Keratinocyte (primary cell): ENCODE measurements at places on chromosomes 6 and 20. TPM values are rescaled to one million over a fixed set of nuclear protein-coding genes. Genes with fewer than 3 reads are reported as not detected.

The GNL1 gene
- 28.7 to 48.2 TPM (median 39.5 TPM) in 3 replicates for polyA plus RNA-seq

The KLHDC3 gene
- polyA plus RNA-seq, result 22.4 to 30.3 TPM (median 24.8 TPM) in 3 replicates

- no peaks in the 10 kb centered on the region for H3K27me3 ChIP-seq
- no peak for DNase-seq
- H3K4me3 ChIP-seq, result no peak overlapping the region
- peaks cover 2% of the 10 kb centered on the region for H3K4me1 ChIP-seq
These were observed 31.3 kb downstream of the MBOAT1 start for GRCh38 chr6:20180935-20181334.

DNA sequence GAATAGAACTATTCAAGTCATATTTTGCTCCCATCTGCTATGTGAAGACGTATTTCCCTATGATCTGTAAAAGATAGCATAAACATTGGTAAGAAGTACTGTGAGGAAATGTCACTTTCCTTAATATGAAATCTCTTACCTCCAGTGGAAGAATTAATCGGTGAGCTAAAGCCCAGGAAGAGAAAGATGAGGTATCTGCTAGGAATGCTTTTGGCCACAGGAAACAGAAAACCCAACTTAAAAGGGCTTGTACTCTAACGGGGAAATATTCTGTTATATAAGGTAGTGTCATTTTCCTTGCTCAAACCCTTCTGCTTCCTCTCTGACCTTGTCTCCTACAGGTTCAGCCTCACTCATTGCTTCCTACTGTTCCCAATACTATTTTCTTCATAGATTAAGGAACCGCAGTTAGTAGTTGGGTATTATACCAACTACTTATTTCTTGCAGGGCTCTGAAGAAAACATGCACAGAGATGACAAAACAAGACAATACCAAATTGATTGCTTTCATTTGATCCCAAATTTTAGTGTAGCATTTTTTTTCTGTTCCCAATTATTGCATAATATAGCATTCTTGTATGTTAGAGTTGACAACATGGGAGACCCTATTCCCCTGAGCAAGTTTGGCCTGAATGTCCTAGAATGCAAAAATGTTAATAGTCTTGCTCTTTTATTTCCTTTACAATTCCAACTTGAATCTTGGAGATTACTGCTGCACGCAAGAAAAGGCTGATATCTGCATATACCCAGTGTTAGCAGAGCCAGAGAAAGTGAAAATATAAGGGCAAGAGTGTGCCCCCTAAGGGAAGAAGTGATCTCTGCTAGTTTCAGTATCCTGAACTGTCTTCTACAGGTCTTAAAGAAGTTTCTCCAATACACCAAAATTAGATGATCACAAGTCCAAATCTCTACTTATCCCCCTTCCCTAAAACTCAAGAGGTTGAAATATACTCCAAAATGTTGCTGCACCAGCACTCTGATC, 65.3 kb downstream of the AFG1L start:
- DNase-seq, result no peak
- H3K36me3 ChIP-seq, result no peaks in the 10 kb centered on the region
- peaks cover 7% of the 10 kb centered on the region for H3K4me1 ChIP-seq
- no peak overlapping the region for H3K4me3 ChIP-seq

DNA sequence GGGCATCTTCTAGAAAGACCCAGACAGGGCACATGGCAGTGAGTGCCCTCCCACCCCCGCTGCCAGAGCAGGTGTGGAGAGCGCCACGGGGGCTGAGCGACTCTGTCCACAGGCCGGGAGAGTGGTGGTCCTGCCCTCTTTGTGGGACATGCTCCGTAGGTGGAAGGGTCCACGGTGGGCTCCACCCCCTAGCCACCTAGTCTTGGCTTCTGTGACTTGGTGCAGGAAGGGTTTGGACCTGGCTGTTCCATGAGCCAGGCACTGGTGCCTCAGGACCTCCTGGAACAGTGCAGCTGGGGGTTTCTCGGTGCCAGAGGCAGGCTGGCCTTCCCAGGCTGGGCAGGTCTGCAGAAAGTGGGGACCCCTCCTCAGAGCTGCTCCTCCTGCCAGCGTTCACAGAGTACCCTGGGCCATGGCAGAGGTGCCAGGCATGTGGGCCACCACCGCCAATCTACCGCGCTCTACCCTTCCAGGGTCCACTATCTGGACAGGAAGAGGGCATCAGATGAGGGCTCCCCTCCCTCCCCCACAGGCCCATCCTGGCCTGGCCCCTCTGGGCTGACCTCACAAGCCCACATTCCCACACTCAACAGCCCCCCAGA, 23.0 kb downstream of the SLCO4A1 start:
- H3K4me1 ChIP-seq, result peaks cover 8% of the 10 kb centered on the region
- no peaks in the 10 kb centered on the region for H3K36me3 ChIP-seq
- no peak overlapping the region for H3K4me3 ChIP-seq
- no peak overlapping the region for H3K27ac ChIP-seq
- H3K27me3 ChIP-seq, result no peaks in the 10 kb centered on the region
- no peak for DNase-seq

GRCh38 chr20:24657878-24658620, 188.6 kb downstream of the SYNDIG1 start:
- no peak overlapping the region for H3K4me3 ChIP-seq
- no peaks in the 10 kb centered on the region for H3K4me1 ChIP-seq
- no peaks in the 10 kb centered on the region for H3K27me3 ChIP-seq
- no peak overlapping the region for H3K27ac ChIP-seq
- H3K36me3 ChIP-seq, result no peaks in the 10 kb centered on the region

The CPNE5 gene
- 0.02 to 0.09 TPM (median 0.05 TPM) in 3 replicates for polyA plus RNA-seq

The OPN5 gene
- polyA plus RNA-seq, result 0.04 TPM in 1 of 3 replicates, not detected in the others

DNA sequence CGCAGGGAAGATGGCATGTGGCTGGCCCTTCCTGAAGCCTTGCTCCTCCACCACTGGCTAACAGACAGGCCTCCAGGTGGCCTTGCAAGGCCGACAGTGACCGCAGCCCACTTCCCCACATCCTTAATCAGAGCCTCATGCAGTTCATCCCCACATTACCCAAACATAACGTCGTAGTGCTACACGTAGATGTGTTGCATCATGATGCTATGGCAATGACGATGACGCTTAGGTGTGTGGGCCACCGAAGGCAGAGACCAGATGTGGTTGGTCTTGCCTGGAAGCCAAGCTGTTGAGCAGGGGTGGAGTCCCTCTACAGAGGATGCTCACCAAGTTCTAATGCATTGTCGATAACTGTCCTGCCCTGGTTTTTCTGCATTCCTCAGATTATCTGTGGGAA, 5.6 kb downstream of the CD93 start:
- no peaks in the 10 kb centered on the region for H3K27me3 ChIP-seq
- H3K36me3 ChIP-seq, result no peaks in the 10 kb centered on the region
- DNase-seq, result no peak
- no peak overlapping the region for H3K27ac ChIP-seq

The SAPCD1 gene
- polyA plus RNA-seq, result 1.1 to 2.1 TPM (median 1.7 TPM) in 3 replicates

GRCh38 chr6:105014448-105014847, 57.5 kb downstream of the LIN28B start:
- DNase-seq, result no peak
- H3K27ac ChIP-seq, result no peak overlapping the region
- no peak overlapping the region for H3K4me3 ChIP-seq

DNA sequence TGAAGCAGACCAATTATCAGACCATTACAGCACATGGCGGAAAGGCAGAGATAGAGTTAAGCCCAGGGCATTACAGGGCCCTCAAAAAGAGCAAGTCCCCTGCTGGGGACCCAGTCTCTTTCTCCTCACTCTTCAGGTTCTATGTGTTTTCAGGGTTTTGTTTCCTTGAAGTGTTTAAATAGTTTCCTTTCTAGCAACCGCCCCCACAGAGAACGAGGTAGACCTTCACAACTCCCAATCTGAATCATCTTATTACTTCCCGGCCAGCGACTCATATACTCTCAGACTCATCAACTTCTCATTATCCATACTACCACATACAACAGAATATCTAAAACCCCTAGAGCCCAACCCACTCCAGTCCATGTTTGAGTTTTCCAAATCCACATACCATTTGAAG, 526.6 kb upstream of the ARID1B start:
- no peaks in the 10 kb centered on the region for H3K36me3 ChIP-seq
- no peaks in the 10 kb centered on the region for H3K27me3 ChIP-seq
- H3K4me3 ChIP-seq, result no peak overlapping the region
- H3K27ac ChIP-seq, result no peak overlapping the region
- no peaks in the 10 kb centered on the region for H3K4me1 ChIP-seq
- DNase-seq, result no peak

GRCh38 chr6:139904158-139904533, 529.7 kb upstream of the CITED2 start:
- no peaks in the 10 kb centered on the region for H3K27me3 ChIP-seq
- H3K4me3 ChIP-seq, result no peak overlapping the region
- no peak overlapping the region for H3K27ac ChIP-seq
- H3K36me3 ChIP-seq, result no peaks in the 10 kb centered on the region
